ENCODE measurements at places on chromosomes 12 and 14. TPM values are rescaled to one million over a fixed set of nuclear protein-coding genes. Genes with fewer than 3 reads are reported as not detected.

The AQP2 gene
- not detected for total RNA-seq

The SLC38A4 gene
- total RNA-seq = not detected

The TRIM9 gene
- not detected for total RNA-seq

The CCNB1IP1 gene
- 35.5 TPM for total RNA-seq

The AMIGO2 gene
- 8.7 TPM for total RNA-seq

The TMPRSS12 gene
- total RNA-seq = not detected

The IRAK3 gene
- 7.4 TPM for total RNA-seq

The KICS2 gene
- 3.2 TPM for total RNA-seq

The ATP2B1 gene
- total RNA-seq = 38.0 TPM

The TEX52 gene
- not detected for total RNA-seq

The KLHL33 gene
- total RNA-seq = not detected

The POTEG gene
- not detected for total RNA-seq

The PTCSC3 gene
- not detected for total RNA-seq

The KRT5 gene
- total RNA-seq = 0.86 TPM

The ACRBP gene
- 1.3 TPM for total RNA-seq

The DAO gene
- not detected for total RNA-seq

The BORCS5 gene
- total RNA-seq = 10.5 TPM

The PIWIL1 gene
- total RNA-seq = not detected

The TSHR gene
- total RNA-seq = not detected

The CCDC60 gene
- total RNA-seq = not detected

The EFS gene
- total RNA-seq = not detected

The ZDHHC22 gene
- 0.24 TPM for total RNA-seq

The INHBE gene
- total RNA-seq = not detected

The KLHDC1 gene
- 1.6 TPM for total RNA-seq

The SOX5 gene
- 2.9 TPM for total RNA-seq

The BICD1 gene
- 45.8 TPM for total RNA-seq

The ARG2 gene
- total RNA-seq = 22.5 TPM

The TSPAN19 gene
- total RNA-seq = not detected
